ENCODE measurements at places on chromosomes 5 and 9.

- DNase-seq = no peak
Measured at GRCh38 chr5:59828623-59829022, 64.9 kb downstream of the PDE4D start.

DNA sequence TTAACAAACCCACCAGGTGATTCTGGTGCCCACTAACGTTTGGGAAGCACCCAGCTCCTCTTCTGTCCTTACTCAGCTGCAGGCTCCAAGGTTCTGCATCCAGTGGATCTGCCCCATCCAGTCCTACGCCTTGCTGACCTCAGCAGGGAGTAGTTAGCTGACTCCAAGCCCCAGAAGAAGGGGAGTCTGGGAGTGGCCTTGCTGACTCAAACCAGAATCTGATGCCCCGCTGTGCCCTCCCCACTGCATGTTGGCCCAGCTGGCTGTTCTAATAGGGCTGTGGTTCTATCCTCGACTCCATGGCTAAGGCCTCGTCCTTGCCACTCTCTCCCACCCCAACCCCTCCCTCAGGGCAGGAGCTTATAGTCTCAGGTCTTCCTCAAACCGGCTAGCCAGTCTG is 136.3 kb downstream of the TTLL11 start:
- no peak for DNase-seq

DNA sequence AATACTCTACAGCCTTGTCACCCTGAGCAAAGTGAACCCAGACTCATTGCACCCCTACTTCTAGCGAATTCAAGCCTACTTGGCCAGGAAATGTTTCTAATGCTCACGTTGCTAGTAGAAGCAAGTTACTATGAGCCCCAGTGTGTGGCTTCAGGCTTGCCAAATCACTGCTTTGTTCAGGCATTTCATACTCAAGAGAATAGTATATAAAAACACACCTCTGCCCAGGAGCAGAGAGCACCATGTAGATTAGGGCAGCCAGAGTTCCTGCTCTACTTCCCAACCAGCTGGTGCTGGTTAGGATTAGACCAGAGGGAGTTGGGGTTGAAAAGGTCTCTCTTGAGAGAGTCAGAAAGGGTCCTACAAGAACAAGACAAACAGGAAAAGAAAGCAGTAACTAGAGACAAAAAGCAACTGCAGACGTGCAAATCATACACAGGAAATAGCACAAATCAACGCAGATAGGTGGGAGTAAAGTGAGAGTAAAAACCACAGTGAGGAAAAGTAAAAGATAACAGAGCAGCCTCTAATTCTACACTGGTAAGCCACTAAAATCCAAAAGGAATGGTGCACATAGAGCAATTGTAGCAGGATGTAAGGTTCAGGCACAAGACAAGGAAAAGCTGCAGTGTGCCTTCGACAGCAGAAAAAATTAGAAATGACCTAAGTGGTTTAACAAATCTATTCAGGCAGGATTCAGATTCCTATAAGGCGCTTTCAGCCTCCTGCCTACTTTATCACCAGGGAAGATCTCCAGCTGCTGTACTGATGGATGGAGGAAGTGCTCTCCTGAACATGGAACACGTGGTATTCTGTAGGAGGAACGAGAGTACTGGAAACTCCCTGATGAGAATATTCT is 49.6 kb upstream of the KIF2A start:
- peak; percentile 14 for DNase-seq

- no peak for DNase-seq
Measured at GRCh38 chr5:122362361-122362760, 50.3 kb downstream of the SNCAIP start.

DNA sequence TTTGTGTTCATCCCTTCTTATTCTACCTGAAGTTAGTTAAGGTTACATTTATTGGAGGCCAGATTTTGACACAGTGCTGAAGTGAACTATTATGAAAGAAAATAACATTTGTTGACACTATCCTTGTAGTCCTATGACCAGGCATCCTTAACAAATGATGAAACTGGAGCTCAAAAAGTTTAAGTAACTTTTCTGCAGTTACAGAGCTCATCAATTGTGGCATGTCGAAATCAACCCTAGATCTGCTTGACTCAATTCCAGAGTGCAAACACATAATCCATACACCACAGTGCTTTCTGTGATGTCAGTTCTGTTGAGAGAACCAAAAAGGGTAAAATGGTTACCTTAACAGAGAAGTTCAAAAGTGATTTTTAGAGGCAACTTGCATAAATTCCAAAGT is 28.6 kb downstream of the KCNN2 start:
- no peak for DNase-seq

DNA sequence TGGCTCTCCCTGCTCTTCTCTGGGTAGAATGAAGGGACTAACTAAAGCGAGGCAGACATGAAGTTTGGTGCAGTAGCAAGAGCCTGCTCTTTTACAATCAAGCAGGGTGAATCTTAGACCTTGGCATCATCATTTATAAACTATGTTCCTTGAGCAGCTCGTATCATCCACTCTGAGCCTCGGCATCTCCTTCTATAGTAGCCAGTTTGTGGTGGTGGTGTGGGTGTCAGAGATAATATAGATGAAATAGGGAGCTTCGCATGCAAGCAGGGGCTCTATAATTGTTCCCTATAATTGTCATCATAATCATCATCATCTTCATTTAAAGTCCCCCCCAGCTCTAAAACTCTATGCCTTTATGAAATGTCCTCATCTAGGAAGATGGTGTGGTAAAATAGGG is 72.5 kb upstream of the SAP30L start:
- no peak for DNase-seq

DNA sequence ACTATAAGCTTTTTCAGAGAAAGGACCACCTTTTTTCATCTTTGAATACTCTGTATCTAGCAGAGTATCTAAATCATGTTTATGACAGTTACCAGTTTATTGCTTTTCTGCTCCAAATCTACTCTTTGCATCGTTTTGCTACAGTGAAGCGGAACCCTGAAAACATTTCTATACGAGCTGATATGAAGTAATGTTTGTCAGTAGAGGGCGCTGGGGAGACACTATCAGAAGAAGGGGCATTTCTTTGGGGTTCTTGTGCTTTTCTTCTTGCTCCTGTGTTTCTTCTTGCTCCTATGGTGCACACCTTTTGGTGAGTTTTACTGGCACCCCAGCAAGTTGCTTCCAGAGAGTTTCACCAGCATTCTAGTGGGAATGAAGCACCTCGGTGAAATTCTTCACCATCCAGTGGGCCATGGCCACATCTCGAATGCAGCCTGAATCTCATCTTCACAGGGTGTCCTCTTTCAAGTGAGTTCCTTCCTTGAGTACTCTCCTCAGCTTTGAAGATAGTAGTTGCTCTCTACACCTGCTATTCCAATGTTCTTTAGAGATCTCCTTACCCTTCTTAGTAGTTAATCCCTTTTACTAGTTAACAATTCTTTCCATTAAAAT is 98.4 kb downstream of the FGF1 start:
- no peak for DNase-seq

DNA sequence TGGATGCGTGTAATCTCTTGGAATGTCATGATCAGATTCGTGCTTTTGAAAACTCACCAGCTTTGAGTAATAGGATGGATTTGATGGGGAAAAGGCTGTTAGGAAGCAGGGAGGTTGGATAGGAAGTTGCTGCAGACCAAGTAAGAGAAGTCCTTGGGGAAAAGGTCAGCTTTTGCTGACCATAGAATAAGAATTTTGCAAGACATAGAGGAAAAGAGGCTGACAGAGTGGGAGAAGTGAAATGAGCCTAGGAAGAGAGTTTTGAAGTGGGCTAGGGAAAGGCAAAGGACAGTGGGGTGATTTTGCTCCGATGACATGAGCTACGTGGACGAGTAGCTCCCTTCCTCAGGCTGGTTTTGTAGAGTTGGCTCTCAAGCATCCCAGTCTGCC is 31.5 kb downstream of the RHOBTB3 start:
- DNase-seq = no peak

DNA sequence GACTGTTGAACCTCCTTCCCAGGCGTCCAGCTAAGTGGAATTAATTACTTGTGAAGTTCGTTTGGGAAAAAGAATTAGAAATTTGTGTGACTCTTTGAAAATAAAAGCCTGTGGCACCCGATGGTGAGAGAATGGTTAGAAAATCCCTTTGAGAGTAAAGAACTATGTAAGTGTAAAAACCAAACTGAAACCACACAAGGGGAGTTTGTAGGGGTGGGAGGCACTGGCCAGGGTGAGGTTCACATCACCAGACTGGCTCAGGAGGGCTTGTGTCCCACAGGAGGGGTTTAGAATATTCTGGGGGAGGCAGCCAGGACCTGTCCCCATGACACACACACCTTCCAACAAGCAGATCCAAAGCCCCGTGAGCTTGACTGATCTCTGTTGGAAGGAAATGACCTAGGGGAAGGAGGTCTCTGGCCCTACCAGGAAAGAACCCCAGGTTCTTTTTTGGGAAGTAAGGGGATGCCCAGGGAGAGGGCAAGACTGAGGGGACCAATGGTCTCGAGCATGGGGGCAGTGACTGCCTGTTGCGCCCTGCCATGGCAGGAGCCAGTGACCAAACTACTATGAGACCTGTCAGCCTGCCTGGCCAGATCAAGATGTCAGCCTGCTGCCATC is 4.3 kb downstream of the SPATA24 start:
- no peak for DNase-seq

GRCh38 chr5:145554399-145554798 is 280.7 kb downstream of the PRELID2 start:
- DNase-seq = no peak

DNA sequence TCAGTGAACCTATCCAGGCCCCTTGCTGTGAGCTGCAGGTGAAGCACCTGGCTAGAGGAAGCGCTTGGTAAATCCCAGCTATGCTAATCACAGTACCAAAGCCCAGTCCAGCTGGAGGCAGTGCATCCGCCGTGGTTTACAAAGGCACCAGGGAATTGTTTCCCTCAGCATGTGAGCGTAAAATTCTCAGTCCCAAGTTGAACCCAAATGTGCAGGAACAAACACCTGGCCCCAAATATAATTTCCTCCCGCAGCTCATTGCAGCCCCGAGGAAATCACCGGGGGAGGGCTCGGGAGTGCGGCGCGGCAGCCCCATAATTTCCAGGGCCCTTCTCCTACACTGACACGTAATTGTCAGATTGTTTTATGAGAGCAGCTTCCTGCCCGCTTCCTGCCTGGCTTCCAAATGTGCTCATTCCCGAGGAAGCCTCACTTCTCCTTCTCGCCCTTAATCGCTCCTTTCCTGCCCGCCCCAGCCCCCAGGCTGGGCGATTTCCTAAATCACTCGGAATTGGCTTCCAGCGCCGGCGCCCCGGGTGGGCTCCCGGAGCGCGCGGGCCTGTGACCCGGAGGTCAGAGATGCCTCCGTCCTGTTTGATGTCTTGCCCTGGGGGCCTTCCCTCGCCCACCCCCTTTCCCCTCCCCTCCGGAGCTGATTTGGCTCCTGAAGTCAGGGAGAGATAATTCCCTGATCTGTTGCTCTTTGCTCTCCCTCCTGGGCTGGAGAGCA is 134.4 kb downstream of the FGF1 start:
- DNase-seq = no peak

DNA sequence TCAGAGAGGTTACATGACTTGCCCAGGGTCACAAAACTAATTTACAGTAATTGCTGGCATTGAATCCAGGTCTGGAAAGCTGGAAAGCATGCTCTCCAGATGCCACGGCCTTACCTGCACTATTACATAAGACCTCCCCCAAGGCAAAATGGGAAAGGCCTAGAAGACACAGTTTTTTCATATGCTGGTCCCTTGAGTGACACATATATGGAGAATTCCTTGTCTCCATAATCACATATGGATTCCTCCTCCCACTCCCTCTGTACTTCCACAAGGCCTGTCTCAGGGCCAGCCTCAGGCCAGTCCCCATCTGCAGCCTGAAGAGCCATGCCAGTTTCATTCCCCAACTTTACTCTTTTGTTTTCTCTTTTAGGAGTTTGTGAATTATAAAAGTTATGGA is 28.6 kb upstream of the MEIKIN start:
- no peak for DNase-seq

- no peak for DNase-seq
Measured at GRCh38 chr9:76266649-76267283, 127.5 kb downstream of the RFK start.

GRCh38 chr5:38940230-38940858 is 94.5 kb downstream of the OSMR start:
- no peak for DNase-seq

DNA sequence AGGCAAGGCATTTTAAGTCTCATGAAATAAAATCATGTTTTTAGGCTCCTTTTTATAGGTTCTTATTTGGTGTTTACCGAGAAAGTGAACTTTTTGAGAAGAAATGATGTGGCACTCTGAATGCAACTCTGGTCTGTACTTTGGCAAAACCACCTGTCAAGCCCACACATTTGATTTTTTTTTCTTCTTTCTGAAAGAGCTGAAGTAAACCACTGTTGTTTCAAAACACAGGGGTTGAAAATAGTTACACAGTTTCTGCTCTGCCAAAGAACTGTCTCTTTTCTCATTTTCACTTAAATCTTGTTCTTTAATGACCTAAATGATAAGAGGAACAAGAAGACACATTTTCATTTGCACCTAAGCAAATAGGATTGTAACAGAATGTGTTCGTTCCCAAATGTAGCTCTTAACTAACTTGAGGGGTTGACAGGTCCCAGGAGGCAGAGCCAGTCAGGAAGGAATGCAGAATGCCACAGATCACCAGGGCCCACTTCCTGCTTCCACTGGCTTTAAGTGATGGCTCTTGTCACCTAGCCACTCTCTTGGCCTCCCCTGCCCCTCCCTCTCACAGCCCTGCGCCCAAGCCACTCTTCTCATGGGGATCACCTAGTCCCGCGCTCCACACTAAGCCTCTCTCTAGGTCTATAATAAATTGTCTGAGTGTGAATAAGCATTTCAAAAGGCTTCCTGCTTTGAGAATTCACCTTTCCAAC is 47.3 kb downstream of the MED27 start:
- DNase-seq = no peak

- no peak for DNase-seq
Measured at GRCh38 chr5:139820130-139820529, 24.5 kb downstream of the PSD2 start.

DNA sequence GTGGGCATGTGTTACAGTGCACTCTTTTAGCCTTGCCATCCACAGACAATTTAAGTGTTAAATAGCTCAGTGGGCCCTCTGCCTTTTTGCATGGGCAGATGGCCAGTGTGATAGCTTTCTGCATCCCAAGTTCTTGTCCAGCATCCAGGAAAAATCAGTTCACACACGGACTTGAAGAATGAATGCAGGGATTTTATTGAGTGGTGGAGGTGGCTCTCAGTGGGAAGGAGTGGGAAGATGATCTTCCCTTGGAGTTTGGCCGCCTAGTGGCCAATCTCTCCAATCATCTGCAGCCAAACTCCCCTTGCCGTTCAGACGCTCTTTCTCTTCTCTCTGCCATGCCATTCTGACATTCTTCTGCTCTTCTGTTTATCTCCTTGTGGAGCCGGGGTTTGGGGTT is 322.4 kb upstream of the GRAMD2B start:
- DNase-seq = no peak

DNA sequence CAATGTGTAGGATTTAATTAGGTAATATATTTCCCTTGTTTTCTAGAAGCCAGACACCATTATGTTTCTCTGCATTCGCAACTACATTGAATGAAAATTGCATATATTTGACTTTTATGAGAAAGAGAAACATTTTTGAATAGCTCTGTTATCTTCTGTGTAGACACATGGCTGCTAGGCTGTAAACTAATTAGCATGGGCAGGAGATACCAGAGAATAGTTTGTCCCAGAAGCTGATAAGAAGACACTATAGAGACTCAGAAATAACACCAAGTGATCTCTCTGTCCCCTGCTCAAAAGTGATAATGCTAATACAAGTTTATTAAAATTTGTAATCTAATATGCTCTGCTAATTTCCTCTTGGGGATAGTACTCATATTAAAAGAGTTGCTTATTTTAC is 198.0 kb upstream of the TUSC1 start:
- DNase-seq = no peak

Data from activated T-helper 2 cell treated with anti-CD3 and anti-CD28 coated beads, Interferon-gamma antibody, Interleukin-2, Interleukin-4, amounts not matched to agents 10 μg/mL and 5 μg/mL and 100 μg/mL, durations not matched to agents 14 hours and 24 hours and 36 hours (primary cell).